Left ventricle myocardium inferior (tissue), 1 donor: ENCODE measurements at places on chromosomes 4 and X. TPM values are rescaled to one million over a fixed set of nuclear protein-coding genes. Genes with fewer than 3 reads are reported as not detected.

GRCh38 chr4:144174401-144175067 lies 34.0 kb upstream of the GYPA start:
- H3K36me3 ChIP-seq, result no peaks in the 10 kb centered on the region
- H3K4me3 ChIP-seq, result no peak overlapping the region
- DNase-seq, result no peak

- H3K27me3 ChIP-seq, result no peaks in the 10 kb centered on the region
- DNase-seq, result peak; percentile 86
- H3K36me3 ChIP-seq, result peaks cover 24% of the 10 kb centered on the region
- peak overlapping the region; percentile 66 for H3K27ac ChIP-seq
Observed at GRCh38 chr4:1309261-1310010, 19.7 kb downstream of the MAEA start.

DNA sequence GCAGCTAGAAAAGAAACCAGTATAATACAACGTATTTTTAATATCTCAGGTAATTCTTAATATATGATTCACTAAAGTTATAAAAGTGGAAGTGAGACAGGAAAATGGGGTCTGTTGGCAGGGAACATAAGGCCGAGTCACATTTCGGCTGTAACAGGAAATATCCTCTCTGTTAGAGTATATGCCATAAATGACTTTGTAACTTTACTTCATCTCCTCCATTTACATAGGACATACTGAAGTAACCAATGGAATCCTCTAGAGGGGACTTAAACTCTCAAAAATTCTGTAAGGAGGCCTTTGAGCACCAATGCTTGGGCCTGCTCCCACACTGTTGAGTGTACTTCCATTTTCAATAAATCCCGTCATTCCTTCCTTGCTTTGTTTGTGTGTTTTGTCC lies 71.3 kb downstream of the ANKRD17 start:
- H3K27ac ChIP-seq, result no peak overlapping the region
- no peaks in the 10 kb centered on the region for H3K36me3 ChIP-seq
- H3K4me3 ChIP-seq, result no peak overlapping the region
- DNase-seq, result no peak
- peaks cover 21% of the 10 kb centered on the region for H3K4me1 ChIP-seq

- no peaks in the 10 kb centered on the region for H3K36me3 ChIP-seq
- no peak for DNase-seq
- H3K4me3 ChIP-seq, result no peak overlapping the region
- H3K27me3 ChIP-seq, result no peaks in the 10 kb centered on the region
- no peaks in the 10 kb centered on the region for H3K4me1 ChIP-seq
Observed at GRCh38 chr4:31768756-31769155, 1048.6 kb downstream of the PCDH7 start.

DNA sequence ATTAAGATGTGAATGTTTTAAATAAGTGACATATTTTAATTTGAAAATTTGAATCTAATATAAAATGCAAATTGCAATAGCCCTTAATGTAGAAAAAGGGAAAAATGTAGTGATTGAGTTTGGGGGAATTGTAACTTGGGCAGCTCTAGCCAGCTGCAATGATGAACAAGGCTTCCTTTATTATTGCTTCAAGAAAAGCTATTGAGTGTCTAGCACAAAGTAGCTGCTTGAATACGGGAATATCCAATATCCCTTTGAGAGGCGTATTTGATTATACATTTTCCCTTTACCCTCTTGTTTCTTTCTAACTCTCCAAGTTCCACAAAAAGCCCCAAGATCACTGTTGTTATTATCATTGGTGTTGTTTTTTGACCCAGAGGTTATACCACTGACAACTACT lies 21.8 kb downstream of the IL1RAPL1 start:
- no peak for DNase-seq
- H3K36me3 ChIP-seq, result no peaks in the 10 kb centered on the region
- peaks cover 5% of the 10 kb centered on the region for H3K4me1 ChIP-seq
- H3K27me3 ChIP-seq, result no peaks in the 10 kb centered on the region
- no peak overlapping the region for H3K4me3 ChIP-seq
- peak overlapping the region; percentile 79 for H3K27ac ChIP-seq

- H3K4me3 ChIP-seq, result no peak overlapping the region
- H3K27ac ChIP-seq, result no peak overlapping the region
Observed at GRCh38 chr4:114028071-114028470, 48.6 kb upstream of the ARSJ start.

The CXCL10 gene
- total RNA-seq, result not detected

The CSAG3 gene
- total RNA-seq, result not detected

The RPL34 gene
- 726 TPM for total RNA-seq

The EREG gene
- total RNA-seq, result not detected

The POU3F4 gene
- not detected for total RNA-seq
